Pulmonary artery endothelial cell (primary cell): ENCODE measurements at places on chromosomes 7 and 10. TPM values are rescaled to one million over a fixed set of nuclear protein-coding genes. Genes with fewer than 3 reads are reported as not detected.

Gene LRIT1
- not detected in 2 replicates for total RNA-seq

Gene XRCC2
- 3.8 and 6.7 TPM in 2 replicates for total RNA-seq

Gene GLI3
- total RNA-seq, result 2.3 and 3.8 TPM in 2 replicates

Gene ITGB8
- 5.1 and 6.4 TPM in 2 replicates for total RNA-seq

Gene EIF4EBP2
- total RNA-seq, result 20.5 and 23.6 TPM in 2 replicates

Gene SFXN2
- 9.1 and 14.1 TPM in 2 replicates for total RNA-seq

Gene TRIM24
- 4.6 and 12.9 TPM in 2 replicates for total RNA-seq

Gene H2BK1
- total RNA-seq, result not detected in 2 replicates

Gene CNTNAP2
- total RNA-seq, result not detected in 2 replicates

Gene MKX
- total RNA-seq, result not detected in 2 replicates

Gene SPDYE1
- total RNA-seq, result not detected in 2 replicates

Gene TMEM130
- not detected in 2 replicates for total RNA-seq

Gene GNAI1
- total RNA-seq, result 4.2 and 10.0 TPM in 2 replicates

Gene IRF5
- total RNA-seq, result 0.18 and 0.26 TPM in 2 replicates

Gene FEZF1
- total RNA-seq, result not detected in 2 replicates

Gene KCNH2
- total RNA-seq, result 0.07 TPM in 1 of 2 replicates, not detected in the other

Gene ASB4
- under 0.01 TPM in 1 of 2 replicates, not detected in the other for total RNA-seq

Gene SPDYE5
- not detected in 2 replicates for total RNA-seq

Gene CPN1
- total RNA-seq, result not detected in 2 replicates

GRCh38 chr10:3834947-3835346 is 49.9 kb upstream of the KLF6 start:
- no peak for DNase-seq

GRCh38 chr7:50739744-50740435 is 42.8 kb downstream of the GRB10 start:
- no peak for DNase-seq

GRCh38 chr10:63603709-63604445 is 82.7 kb downstream of the REEP3 start:
- DNase-seq, result no peak

DNA sequence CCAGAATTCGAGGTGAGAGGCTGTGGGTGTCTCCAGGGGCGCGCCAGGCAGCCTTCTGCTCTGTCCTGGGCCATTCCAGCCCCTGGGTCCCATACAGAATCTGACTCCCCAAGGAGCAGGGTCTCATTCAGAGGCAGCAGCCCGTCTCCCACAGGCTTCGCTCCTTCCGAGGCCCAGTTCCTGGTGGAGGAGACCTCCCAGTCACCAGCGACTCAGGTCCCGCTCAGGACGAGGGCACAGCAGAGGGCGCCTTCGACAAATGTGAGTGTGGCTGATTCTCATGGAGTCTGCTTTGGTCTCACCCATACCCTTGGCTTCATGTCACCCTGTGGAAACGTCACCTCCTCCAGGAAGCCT is 81.8 kb upstream of the GPR26 start:
- DNase-seq, result no peak

GRCh38 chr10:103580011-103580410 is 86.5 kb downstream of the NEURL1 start:
- DNase-seq, result no peak

- no peak for DNase-seq
Observed at GRCh38 chr7:1970895-1971294, 261.9 kb downstream of the MAD1L1 start.

GRCh38 chr10:17041626-17042520 is 87.7 kb downstream of the CUBN start:
- no peak for DNase-seq

- DNase-seq, result no peak
Observed at GRCh38 chr7:153858355-153858754, 193.8 kb upstream of the DPP6 start.

DNA sequence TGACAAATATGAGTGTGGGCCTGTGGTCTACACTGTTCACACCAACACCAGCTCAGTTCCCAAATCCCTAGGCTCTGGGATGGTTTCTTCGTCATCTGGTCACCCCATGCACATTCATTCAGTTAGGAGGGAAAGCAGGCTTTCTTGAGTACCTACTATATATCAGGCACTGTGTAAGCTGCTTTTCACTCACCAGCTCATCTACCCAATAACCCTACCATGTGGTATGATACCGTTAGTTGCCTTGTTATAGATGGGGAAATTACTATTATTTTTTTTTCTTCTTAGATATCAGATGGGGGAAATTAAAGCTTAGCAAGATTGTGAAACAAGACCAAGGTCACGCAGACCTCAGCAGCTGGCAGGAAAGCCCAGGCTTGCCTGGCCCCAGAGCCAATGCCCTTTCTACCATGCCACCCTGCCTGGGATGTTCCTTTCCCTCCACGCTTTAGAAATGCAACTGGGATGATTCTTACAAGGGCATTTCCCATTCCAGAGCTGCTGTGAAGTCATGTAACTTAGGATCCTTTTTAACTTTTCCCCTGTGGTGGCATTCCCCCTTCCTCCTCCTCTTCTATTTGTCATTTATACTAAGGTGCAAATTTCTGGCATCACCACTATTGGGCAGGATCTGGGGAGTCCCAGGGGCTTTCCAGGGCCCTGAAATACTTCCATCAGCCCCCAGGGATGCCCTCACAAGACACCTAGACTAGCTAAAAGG is 93.1 kb upstream of the EFCAB10 start:
- DNase-seq, result no peak

GRCh38 chr10:44818701-44819127 is 92.4 kb upstream of the TMEM72 start:
- no peak for DNase-seq

- DNase-seq, result no peak
Observed at GRCh38 chr7:5230265-5231067, 40.4 kb downstream of the WIPI2 start.

- no peak for DNase-seq
Observed at GRCh38 chr10:89217057-89217990, 10.2 kb upstream of the CH25H start.

GRCh38 chr10:80946957-80947726 is 409.4 kb downstream of the SH2D4B start:
- no peak for DNase-seq

DNA sequence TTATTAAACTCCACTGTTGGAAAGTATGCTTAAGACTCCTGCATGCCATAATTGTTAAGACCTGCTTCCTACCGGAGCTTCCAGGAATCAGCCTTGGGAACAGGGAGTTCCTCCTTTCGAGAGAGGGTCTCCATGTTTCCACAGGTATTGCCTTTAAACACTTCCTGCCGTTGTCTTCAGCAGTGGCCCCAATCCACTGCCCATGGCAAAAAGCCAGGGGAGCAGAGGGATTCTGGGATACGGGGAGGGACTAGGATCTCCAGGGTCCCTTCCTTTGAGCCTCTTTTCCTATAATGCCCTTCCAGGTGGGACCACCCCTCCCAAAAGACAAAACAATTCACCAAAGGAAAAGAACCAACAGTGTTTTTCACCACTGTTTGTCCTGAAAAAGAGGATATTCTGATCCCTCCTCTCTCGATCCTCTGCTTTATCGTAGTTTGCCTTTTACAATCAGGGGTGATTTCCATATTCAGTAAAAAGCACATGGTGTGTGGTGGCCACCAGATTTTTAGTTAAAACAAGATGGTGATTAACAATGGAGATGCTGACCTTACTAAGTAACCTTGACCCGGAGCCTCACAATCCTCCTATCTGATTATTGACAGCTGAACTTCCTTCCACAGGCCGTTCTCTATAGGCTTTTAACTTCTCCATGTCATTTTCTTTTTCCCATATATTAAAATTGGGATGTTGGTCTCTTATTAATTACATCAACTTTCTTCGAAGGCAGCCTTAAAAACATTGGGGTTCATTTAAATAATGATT is 36.0 kb downstream of the LRRC72 start:
- DNase-seq, result no peak

GRCh38 chr10:28444031-28444430 is 88.9 kb upstream of the WAC start:
- no peak for DNase-seq

DNA sequence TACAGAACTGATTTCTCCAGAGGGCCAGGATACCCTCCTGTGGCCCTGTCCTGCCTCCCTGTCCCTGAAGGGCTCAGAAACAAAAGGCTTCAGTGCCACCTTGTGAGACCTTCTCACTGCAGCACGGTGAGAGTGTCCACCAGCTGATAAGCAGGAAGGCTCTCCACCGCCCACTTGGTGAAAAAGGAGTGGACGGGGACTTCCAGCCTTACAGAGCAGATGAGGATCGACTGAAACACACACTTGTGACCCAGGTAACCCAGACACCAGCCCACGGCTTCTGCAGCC is 330.1 kb downstream of the GRID1 start:
- DNase-seq, result no peak

- no peak for DNase-seq
Observed at GRCh38 chr10:101080933-101081931, 19.4 kb downstream of the KAZALD1 start.

- DNase-seq, result no peak
Observed at GRCh38 chr10:93600446-93601145, 439 bp downstream of the RBP4 start.

DNA sequence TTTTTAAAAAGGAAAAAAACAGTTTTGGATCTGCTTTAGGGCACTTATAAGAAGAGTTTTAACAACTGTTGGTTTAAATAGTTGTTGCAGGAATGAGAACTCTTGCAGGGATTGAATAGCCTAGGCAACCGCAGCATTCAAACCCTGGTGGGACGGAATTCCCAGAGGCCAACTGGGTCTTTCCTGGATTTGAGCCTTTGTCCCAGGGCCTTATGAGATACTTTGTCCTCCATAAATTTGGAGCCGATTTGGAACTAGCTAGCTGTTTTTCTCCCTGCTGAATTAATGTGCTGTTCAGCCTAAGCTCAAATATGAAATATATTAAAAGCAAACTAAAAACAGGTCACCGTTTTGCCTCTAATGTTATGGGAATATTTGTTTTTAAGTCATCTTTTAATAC is 109.6 kb downstream of the LRMDA start:
- DNase-seq, result no peak

- DNase-seq, result no peak
Observed at GRCh38 chr7:158011941-158012340, 575.7 kb downstream of the PTPRN2 start.

- DNase-seq, result no peak
Observed at GRCh38 chr10:118735294-118735693, 19.5 kb downstream of the CACUL1 start.

- no peak for DNase-seq
Observed at GRCh38 chr10:114043532-114044246, at the start of gene ADRB1. TSS of gene ADRB1 (plus strand) at chr10:114043866. CDS start at chr10:114044133, 267 bp downstream.

DNA sequence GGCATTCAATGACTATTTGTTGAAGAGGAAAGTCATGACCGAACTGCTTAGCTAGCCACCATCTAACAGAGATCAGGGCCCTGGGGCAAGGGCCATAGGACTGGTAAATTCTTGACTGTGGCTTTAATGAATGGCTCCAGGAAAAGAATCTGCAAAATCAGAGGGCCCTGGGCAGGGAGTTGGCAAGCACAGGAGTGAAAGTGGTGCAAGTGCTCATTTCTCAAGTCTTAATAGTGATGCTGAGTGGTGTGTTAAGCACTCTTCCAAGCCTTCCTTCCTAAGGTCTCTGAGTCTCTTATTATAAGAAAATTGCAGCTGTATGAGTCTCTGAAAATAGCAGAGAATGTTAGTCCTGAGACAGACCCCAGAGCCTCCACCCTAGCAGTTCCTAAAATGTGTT is 46.3 kb upstream of the EGR2 start:
- DNase-seq, result no peak

DNA sequence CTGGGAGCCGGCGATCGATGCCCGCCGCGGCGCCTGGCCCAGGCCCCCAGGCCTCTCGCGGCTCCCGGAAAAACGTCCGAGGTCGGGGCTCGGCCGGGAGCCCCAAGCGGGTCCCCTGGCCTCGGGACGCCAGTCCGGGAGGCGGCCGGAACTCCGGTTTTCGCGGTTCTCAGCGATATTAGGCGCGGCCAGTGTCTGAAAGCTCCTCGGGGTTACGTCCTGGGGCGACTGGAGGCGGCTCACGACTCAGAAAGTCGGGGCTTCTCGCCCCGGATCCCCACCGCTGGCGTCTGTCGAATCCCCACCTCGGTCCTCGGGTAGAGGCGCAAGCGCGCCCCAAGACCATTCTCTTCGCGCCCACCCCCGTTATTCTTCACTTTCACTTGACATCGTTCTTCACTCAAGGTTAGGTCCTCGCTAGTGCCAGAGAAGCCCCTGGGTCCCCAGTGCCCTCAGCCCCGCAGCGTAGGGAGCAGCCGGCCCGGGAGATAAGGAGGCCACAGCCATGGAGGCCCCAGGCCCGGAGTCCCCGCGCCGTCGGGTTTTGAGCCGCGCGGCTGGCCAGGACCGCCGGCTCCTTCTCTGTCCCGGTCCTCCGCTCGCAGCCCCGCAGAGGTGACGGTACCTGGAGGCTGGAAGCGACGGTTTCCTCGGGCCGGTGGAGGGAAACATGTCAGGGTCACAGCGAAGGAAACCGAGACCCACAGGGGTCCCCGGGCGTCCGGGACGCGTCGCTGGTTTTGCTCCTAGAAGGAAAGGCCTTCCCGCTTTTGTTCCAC is 35.2 kb upstream of the EBLN1 start:
- no peak for DNase-seq

GRCh38 chr10:92278996-92279696 is 11.7 kb downstream of the CPEB3 start:
- DNase-seq, result no peak

DNA sequence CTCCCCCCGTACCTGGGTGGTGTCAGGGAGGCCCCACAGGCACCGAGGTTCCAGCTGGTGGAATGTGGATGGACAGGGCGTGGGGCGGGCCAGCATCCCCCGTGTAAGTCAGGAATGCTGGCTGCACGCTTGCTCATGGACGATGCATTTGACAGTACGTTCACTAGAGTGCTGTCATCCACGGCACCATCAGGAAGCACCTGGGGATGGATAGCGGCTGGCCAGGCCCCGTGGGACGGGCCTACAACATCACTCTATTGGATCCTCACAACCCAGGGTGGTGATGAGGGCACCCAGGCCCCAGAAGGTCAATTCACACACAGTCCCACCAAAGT is 63.6 kb downstream of the INSIG1 start:
- no peak for DNase-seq

DNA sequence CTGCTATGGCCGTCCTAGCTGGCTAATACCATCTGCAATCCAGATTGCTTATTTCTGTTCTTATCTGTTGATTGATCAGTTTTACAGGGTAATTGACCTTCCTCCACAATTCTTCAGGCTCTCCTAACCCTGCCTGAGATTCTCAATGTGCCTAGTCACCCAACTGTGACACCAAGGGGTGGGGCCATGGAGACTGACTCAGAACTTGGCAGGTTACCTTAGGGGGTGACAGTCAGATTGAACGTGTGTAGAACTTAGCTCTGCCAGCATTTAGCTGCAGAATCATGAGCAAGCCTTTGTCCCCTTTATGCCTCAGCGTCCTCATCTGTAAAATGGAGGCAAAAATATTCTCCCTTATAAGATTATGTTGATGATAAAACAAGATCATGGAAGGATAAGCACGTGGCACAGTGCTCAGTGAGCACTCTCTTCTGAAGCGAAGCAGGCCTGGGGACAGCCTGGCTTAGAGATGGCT is 19.1 kb upstream of the LEP start:
- DNase-seq, result no peak

DNA sequence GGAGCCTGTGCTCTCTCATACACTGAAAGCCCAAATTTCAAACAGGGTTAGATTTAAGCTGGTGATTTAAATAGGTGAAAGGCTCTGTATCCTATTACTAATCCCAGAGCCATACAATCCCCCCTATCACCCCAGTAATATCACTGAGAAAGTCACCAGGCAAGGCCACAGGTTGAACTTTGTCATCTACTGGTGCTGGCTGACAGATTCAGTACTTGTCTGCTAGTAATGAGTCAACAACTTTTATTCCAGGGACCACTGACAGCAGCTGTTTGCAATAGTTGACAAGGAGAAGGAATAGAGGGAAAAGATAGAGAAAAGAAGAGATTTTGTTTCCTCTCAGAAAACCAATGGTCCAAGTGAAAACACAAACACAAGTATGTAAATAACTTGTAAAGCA is 10.4 kb downstream of the ASB15 start:
- no peak for DNase-seq

GRCh38 chr7:139106959-139107358 is 2.6 kb downstream of the ZC3HAV1 start:
- DNase-seq, result no peak
